ENCODE measurements at places on chromosomes 6 and 20.

DNA sequence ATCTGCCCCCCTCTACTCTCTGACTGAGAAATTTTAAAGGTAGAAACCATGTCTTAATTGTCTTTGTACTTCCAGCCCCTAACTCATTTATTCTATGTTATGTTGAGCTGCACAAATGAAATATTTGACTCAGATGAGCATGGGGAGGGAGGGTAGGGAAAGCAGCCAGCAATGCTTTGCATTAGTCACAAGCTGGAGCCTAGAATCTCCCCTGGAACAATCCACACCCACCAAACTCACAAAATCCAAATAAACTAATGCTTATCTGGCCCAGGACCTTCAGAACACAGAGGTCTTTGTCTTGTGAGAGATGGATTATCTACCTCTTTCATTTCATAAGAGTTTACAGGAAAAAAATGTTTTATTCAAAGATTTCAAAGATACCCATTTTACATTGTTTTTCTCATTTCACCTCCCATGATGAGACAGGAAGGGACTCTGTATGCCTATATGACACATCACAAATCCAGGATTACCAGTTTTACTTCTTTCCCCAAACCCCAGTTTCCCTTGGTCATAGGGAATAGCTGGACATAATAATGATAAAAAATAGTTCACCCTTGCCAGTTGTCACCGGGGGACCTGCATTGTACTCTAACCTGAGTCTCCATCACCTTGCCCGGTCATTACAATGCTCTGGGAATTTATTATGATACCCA lies 466.9 kb downstream of the KIF16B start:
- DNase-seq: no peak

- no peak for DNase-seq
These were observed 220.2 kb upstream of the EXOC2 start for GRCh38 chr6:912871-913835.

GRCh38 chr20:3160418-3160817 lies 753 bp upstream of the FASTKD5 start:
- DNase-seq: no peak

GRCh38 chr6:72865467-72865866 lies 243.6 kb downstream of the KCNQ5 start:
- DNase-seq: no peak

DNA sequence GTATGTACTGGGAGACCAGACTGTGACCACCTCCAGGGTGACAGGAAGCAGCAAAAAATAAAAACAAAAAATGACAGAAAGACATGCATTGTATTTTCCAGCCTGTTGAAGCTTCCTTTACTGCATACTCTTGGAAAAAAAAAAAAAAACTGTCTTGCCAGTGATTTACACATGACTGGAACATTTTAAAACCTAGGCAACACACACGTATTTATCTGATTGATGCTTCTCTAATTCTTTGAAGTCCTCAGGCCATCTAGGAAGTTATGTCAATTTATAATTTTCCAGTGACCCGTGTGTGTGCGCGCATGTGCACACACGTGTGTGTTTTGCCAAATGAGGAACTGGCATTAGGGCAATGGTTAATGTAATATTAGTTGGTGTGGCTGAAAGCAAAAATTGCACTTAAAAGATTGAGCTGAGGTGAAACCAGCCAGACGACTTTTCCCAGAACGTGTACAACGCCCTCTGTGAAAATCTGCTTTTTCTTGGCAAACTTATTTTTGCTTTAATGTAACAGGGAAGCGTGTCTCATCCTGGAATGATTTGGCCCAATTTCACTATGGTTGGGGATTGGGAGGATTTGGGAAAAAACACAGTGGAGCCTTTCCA lies 315.2 kb downstream of the TFAP2A start:
- no peak for DNase-seq

DNA sequence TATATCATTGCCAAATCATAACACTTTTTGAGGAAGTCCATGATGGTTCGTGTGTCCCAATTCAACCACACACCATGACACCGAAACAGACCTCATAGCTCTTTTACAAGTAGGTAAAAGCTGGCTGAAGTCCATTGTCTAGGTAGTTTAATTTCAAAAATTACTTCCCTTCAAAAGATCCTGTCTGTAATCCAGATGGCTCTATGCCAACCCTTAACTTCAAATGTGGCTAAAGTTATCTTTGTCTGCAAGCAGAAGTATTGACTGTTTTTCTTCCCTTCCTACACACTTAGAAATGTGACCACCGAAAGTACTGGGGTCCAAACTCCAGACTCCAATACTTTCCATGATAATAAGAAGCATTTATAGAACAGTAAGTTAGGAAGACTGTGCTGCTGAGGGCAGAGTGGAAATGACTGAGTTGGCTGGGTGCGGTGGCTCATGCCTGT lies 8.3 kb upstream of the TIAM2 start:
- DNase-seq: no peak

- no peak for DNase-seq
These were observed 3.2 kb upstream of the TREML1 start for GRCh38 chr6:41157323-41157722.

GRCh38 chr6:143562143-143562542 lies 50.6 kb upstream of the FUCA2 start:
- no peak for DNase-seq

- DNase-seq: no peak
These were observed 4.1 kb downstream of the SLC23A2 start for GRCh38 chr20:4997222-4997621.

DNA sequence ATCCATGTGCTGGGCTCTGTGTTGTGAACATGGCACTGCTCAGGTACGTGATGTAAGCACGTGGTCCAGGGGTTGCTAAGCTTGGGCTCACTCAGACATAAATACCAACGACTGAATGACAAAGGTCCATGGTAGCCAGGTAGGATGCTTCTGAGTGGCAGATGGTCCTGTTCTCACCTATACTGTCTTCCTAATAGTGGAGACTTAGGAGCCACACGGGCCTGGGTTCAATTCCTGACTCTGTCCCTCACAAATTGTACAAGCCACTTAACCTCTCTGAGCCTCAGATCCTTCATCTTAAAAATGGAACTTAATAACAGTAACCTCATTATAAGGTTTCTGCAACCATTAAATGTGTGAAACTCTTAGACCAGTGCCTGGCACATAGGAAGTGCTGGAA lies 6.8 kb downstream of the GCM2 start:
- DNase-seq: no peak

DNA sequence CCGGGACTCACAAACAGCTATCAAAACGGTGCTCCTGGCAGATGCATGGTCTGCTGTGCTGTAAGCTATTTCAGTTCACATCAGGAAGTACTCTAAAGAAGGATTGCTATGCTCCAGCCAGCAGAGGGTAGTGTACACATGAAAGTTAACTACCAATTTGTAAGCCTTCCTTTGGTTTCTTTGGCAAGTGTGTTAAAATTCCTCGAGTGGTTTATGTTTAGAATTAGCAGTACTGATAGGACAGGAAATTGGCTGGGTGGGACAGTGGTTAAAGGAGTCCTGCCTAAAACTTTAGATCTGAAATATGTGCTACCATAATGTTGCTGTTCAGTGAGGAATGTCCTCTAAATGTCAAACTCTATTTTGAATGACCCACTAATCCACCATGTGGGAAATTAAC lies 47.4 kb downstream of the TRMT11 start:
- no peak for DNase-seq

- no peak for DNase-seq
These were observed 22.2 kb downstream of the XRN2 start for GRCh38 chr20:21325296-21325695.

GRCh38 chr20:33309631-33310030 lies 26.6 kb downstream of the BPIFB1 start:
- no peak for DNase-seq

GRCh38 chr6:129750360-129750759 lies 40.4 kb upstream of the ARHGAP18 start:
- no peak for DNase-seq

DNA sequence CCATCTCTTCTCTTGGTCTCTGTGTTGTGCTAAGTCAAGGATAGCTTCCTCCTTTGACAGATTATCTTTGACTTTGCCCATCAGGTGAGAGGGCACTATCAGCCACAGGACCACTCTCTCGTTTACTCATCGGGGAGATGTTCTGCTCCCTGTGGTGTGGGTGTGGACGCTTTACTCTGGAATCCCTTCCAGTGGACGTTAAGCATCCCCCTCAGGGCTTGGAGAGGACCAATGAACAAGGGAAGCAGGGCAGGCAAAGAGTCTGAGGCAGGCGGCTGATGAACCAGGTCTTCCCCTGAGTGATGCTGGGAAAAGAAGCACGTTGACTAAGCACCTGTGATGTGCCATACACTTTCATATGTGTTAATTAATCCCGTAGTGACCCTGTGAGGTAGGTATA lies 21.0 kb upstream of the RNF24 start:
- no peak for DNase-seq

DNA sequence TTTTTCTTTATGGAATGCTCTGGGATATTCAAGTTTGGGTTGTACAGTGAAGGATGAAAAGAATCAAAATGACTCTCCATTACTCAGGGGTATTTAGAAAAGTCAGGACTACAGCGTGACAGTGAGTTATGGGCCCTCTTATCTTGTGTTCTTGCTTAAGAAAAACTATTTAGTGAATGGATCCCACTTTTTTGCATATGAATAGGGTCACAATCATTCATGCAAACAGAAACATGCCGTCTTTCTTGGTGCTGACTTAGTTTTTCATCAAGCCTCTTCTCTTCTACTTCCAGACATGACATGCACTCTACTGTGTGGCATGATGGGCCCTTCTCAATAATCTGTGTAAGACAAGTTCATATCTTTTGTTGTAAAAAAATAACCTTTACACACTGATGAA lies 488.4 kb upstream of the MMS22L start:
- DNase-seq: no peak

DNA sequence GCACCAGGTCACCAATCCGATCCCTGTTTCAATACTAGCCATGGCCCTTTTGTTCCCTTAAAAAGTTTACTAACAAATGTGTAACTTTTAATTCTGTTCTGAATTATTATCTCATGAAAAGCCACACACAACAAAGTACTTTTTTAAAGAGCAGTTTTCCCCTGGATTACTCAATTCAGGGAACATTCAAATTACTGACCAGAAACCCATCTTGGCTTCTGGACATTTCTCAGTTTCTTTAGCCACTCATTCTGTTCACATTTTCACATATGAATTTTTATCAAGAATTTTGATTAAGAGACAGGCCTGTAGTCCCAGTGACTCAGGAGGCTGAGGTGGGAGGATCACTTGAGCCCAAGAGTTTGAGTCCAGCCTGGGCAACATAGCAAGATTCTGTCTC lies 47.4 kb downstream of the INSM1 start:
- DNase-seq: no peak

All from stimulated activated CD4-positive, alpha-beta T cell treated with anti-CD3 and anti-CD28 coated beads, Interleukin-1b, Interleukin-23, amount 100 ng/mL, for 24 hours (primary cell).